Activated T-cell treated with anti-CD3 and anti-CD28 coated beads, Interleukin-2, amount 50 U/mL, for 72 hours (primary cell): ENCODE measurements at places on chromosomes 12 and 14.

- DNase-seq: no peak
Observed at GRCh38 chr14:74908861-74909341, 14.2 kb downstream of the RPS6KL1 start.

DNA sequence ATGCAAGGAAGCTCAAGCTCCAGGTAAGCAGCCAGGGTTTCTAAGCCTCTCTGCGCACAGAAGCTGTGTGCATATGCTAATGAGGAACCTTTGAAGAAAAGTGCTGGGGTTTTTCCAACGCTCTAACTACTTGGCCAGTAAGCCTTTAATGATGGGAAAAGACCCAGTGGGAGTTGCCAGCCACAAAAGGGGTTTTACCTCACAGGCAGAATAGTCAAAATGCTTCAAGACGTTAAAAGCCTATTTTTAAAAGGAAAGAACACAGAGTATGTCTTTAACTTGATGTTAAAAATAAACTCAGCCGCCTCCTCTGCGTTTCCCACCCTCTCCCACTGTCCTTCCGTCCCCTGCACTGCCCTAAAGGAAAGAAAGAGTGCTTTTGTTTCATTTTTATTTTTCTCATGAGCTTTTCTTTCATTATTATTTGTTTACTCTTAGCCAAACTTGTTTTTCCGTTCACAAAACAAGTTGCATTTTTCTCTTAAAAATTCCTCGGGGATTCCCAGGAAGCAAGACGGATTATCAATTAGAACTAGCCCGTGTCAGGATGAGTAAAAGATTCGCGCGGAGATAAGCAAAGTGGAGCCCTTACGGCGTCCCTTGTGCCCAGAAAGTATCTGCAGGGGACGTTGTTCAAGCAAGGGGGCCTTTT, 209.8 kb upstream of the NUDT4 start:
- DNase-seq: peak; percentile 34

DNA sequence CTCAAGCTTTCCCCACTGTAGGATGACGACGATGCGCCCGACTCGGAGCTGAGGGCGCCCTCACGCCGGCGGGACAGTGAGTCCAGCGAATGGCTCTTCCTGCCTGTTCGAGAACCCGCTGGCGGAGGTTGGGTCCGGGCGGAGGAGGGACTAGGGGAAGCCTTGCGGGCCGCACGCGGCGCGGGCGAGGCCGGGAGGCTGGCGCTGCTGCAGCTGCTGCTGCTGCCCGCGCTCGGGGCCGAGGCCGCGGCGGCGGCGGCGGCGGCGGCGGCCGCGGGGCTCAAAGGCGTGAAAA, 1.9 kb downstream of the CCDC177 start:
- DNase-seq: no peak

GRCh38 chr12:110689281-110690126, 589 bp upstream of the HVCN1 start:
- peak; percentile 44 for DNase-seq

DNA sequence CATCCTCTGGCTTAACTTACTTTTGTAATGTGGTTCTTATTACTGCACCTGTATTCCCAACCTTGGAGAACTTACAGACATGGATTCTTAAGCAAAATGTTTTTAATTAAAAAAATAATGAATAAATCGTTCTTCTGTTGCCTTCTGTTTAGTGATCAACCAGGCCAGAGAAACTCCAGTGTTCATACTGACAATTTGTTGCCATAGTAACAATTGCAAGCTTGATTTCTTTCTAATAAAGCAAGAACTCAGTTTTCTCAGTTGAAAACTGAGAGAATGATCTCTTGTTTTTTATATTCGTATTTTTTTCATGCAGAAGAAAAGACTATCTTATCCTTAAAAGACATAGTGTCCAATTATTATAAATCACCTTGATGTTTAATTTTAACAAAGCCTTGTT, 106.5 kb upstream of the LMNTD1 start:
- DNase-seq: no peak

DNA sequence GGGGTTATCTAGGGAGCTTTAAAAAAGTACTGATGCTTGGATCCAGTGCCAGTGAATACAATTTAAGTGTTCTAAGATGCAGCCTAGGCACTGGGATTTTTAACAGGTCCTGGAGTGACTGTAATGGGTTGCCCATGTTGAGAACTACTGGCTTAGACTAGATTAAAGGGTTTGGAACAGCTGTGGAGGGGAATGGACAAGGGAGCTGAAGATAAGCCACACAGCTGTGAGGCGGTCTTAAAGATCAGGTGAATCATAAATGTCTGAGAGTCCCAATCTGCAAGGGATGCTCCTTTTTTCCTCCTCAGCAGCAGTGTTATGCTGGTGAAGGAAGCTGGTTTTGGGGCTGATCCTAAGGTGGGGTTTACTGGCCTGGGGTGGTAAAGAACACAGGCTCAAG, 35.5 kb upstream of the FRMD6 start:
- no peak for DNase-seq

DNA sequence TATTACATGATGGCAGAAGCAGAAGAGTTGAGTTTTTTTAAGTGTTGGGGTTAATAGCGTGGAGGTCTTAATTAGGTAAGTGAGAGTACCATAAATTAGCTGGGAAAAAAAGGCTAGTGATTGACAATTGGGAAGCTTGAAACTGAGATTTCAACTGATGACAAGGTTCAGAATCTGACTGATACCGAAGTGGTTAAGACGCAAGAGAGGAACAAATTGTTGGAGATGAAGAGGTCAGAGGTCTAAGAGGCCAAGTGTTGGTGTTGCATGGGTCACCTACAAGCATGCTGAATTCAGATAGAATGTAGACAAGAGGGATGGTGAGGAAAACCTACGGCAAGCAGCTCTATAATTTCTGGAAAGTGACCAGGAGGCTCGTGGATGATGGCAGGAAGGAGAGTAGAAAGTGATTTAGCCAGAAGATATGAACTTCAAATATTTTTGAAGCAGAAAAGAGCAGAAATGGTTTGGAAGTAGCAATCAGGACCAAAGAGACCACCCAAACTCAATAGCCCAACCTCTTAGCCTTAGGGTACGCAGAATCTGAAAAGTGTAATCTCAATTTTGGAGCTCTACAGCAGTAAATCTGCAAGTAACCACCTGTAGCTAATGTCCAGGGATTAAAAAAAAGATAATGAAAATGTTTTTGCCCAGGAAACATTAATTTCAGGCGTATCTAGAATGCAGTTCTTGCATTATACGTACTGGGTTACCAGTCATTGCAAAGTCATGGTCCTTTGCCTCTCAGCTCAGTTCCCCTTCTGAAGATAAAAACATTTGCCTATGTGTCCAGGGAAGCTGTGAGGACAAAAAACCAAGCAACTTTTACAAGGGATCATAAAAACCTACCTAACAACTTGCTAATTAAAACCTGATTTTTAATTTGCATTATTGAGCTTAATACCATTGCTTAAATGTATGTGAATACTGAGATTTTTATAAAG, 1.7 kb upstream of the TMPO start:
- no peak for DNase-seq

- no peak for DNase-seq
Observed at GRCh38 chr12:109064143-109064542, 11.8 kb downstream of the USP30 start.

- peak; percentile 36 for DNase-seq
Observed at GRCh38 chr12:2876431-2877046, 435 bp downstream of the FOXM1 start.

DNA sequence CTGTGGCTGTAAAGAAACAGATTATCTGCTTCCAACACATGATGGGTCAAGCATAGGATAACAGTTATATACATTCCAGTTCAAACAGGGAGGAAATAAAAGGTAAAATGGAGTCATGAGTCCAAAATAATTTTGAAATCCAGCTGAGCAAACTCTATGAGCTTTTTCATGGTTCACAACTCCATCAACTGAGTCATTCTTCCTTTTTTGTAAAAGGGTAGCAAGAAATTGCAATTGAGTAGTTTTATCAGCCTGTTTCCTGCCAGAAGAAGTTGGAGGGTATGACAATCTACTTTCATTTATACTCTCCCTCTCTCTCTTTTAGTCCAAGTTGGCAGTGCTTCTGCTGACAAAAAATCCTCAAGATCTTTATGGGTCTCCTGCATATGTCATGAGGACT, 95.6 kb downstream of the CPNE8 start:
- no peak for DNase-seq

DNA sequence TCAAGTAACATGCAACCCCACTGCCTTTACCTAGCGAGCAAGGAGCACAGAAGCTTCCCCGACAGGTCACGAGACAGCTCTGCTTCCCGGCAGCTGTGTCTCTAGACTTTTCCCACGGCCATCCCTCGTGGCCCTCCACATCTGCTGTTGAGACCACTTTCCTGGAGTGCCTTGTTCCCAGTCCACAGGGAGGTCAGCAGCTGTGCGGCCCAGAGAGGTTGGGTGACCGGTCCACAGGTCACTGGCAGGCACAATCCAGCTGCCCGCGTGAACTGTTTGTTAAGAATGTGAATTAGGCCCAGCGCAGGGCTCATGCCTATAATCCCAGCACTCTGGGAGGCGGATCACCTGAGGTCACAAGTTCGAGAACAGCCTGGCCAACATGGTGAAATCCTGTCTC, 71.5 kb downstream of the SCARB1 start:
- no peak for DNase-seq

DNA sequence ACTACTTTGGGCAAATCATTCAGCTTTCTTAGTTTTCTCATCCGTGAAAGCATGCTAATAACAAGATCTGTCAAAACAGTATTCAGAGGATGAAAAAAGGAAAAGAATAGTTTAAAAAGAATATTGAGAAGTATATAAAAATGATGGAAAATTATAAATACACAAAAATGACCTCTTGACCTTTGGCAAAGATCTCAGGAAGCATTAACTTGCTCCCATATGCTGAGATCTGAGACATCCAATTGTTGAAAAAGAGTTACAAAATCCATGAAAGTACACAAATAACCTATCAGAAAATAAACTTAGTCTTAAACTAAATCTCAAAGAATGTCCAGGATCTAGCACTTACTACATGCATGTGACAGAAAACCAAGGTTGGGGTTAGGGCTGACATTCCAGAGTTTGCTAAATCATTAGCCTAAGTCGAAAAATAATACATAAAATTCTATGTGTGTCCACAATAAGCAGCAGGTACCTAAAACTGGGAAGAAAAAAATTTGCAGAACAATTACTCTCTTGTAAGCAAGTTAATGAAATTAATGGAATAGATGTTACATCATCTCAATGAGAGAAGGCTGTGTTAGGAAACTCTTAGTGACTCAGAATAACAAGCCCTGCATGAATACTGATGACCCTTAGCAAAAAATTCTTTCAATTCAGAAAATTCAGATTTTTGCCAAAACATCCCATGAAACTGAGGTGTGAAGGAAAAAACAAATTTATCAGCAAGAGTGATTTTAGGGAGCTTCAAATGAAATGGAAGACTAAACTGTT, 3.4 kb downstream of the PAH start:
- DNase-seq: no peak

DNA sequence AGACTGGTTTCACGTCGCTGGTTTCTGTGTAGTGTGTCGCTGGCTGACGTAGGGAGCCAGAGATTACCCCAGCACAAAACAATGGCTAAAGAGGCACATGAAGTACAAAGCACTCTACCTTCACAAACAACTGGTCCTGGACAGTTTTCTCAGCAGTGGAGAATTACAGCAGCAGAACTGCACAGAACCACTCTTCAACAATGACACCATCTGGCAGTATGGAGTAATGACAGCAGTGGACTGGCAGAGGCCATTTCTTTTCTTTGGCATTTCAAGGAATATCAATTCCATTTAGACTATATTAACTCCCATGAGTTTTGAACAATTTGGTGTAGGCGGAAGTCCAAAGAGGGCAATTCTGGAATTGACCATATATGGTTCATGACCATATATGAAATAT, 1074.1 kb downstream of the AACS start:
- no peak for DNase-seq

- no peak for DNase-seq
Observed at GRCh38 chr14:68248481-68249255, 429.1 kb downstream of the RAD51B start.

GRCh38 chr12:54879150-54879549, 24.8 kb downstream of the MUCL1 start:
- peak; percentile 21 for DNase-seq

GRCh38 chr12:127629066-127629820, 637.7 kb upstream of the TMEM132C start:
- DNase-seq: no peak

- no peak for DNase-seq
Observed at GRCh38 chr12:11812586-11813437, 163.3 kb downstream of the ETV6 start.

DNA sequence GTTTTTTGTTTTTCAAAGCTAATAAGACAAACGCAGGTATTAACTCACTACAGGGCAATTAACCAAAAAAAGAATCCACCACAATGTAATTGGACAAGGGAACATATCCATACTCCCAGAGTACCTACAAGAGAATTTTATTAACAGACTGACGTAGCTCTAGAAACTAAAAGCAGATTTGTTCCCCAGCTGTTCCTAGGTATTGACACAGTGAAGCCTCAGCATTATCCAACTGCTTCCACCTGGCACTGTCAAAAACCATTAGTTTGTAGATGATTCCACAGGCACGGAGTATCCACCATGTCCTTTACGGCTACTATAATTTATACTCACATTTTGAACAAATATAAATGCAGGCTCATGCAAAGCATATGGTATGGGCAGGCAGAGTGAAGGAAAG, 22.3 kb downstream of the PPM1H start:
- no peak for DNase-seq

DNA sequence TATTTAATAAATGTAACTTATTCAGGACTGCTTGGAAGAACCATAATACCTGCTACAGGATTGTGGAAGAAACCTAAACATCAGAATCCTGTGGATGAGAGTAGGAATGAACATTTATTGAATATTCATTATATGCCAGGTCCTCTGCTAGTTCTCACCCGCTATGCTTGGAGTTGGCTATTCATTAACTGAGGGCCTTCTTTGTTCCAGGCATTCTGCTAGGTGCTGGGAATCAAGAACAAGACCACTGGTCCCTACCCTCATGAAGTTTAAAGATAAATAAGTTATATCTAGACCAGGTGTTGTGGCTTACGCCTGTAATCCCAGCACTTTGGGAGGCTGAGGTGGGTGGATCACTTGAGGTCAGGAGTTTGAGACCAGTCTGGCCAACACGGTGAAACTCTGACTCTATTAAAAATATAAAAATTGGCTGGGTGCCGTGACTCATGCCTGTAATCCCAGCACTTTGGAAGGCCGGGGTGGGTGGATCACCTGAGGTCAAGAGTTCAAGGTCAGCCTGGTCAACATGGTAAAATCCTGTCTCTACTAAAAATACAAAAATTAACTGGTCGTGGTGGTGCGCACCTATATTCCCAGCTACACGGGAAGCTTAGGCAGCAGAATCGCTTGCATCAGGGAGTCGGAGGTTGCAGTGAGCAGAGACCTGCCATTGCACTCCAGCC, 3.8 kb upstream of the TULP3 start:
- DNase-seq: no peak

DNA sequence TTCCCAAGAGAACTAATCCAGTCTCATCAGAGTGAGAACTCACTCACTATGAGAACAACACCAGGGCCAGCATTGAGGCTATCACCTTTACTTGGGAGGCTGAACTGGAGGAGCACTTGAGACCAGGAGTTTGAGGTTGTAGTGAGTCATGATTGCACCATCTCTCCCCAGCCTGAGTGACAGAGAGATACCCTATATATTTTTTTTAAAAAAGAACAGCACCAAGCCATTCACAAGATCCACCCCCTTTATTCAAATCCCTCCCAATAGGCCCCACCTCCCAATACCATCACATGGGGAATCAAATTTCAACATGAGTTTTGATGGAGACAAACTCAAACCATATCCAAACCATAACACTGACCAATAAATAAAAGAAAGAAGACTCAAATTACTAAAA, 3.7 kb upstream of the TMX1 start:
- DNase-seq: peak; percentile 29

GRCh38 chr14:99635116-99635515, 9.8 kb upstream of the HHIPL1 start:
- no peak for DNase-seq
